ENCODE measurements at places on chromosomes 2 and 18. TPM values are rescaled to one million over a fixed set of nuclear protein-coding genes. Genes with fewer than 3 reads are reported as not detected.

DNA sequence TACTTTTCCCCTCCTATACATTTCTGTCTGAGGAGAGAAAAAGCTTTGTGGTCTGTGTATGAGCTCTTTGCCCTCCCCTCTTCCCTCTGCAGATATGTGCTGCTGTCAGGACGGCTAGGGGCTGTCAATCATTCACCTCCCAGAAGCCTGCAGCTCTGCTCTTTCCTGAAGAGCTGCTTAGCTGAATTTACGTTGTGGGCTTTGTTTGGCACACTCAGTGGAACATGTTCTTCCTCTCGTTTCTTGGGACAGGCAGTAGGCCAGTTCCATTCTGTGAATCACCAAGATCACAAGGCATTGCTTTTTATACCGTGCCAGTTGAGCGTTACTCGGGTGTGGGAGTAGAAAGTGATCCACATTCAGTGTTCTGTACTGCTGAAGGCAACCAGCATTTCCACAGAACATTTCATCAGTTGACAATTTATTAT lies 136.7 kb downstream of the LAMA3 start:
- H3K27ac ChIP-seq = no peak overlapping the region
- H3K4me3 ChIP-seq = no peak overlapping the region
- H3K4me1 ChIP-seq = no peaks in the 10 kb centered on the region
- DNase-seq = no peak
- no peaks in the 10 kb centered on the region for H3K36me3 ChIP-seq

GRCh38 chr2:239873656-239874635 lies 151.2 kb downstream of the NDUFA10 start:
- no peak for DNase-seq
- H3K27me3 ChIP-seq = no peaks in the 10 kb centered on the region
- no peak overlapping the region for H3K27ac ChIP-seq
- H3K4me3 ChIP-seq = no peak overlapping the region

DNA sequence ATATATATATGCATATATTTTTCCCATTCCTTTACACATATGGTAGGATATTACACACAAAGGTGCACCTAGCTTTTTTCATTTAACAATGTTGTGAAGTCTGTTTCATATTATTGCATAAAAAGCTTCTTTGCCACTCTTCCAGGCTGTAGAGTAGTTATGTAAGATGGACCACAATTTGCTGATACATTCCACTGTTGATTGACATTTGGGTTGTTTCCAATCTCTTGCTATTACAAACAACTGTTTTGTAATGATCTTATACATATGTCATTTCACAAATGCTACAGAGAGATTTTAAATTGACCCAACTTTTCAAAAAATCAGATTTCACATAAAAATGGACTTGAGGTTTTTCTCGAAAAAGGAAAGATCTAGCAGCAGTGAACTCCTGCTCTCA lies 301.4 kb downstream of the CDCA7 start:
- H3K4me1 ChIP-seq = no peaks in the 10 kb centered on the region
- H3K36me3 ChIP-seq = no peaks in the 10 kb centered on the region
- H3K27ac ChIP-seq = no peak overlapping the region

- H3K27ac ChIP-seq = no peak overlapping the region
- H3K4me1 ChIP-seq = no peaks in the 10 kb centered on the region
- DNase-seq = no peak
- H3K36me3 ChIP-seq = no peaks in the 10 kb centered on the region
Measured at GRCh38 chr2:117856415-117857210, 42.1 kb downstream of the DDX18 start.

DNA sequence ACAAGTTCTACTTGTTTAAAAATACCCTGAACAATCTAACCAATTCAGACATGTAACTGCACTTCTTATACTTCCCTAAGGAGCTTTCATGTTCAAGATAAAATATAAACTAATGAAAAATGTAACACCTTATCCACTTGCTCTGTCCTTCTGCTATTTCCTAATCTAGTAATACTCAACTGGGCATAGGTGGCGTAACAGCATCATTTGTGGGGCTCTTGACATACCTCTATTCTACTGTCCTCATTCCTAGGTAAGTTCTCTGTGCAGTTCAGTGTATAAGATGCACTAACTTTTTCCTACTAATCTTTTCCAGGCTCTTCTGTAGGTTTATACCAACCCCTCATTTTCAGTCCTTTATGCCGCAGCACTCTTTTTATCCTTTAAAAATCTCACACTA lies 36.7 kb downstream of the PRKD3 start:
- peak; percentile 20 for DNase-seq
- no peak overlapping the region for H3K4me3 ChIP-seq

- no peaks in the 10 kb centered on the region for H3K4me1 ChIP-seq
- no peaks in the 10 kb centered on the region for H3K27me3 ChIP-seq
- no peak overlapping the region for H3K4me3 ChIP-seq
- no peak overlapping the region for H3K27ac ChIP-seq
- no peaks in the 10 kb centered on the region for H3K36me3 ChIP-seq
- DNase-seq = no peak
Measured at GRCh38 chr2:19473350-19473749, 114.9 kb upstream of the OSR1 start.

GRCh38 chr18:47461977-47462376 lies 210.5 kb upstream of the SKOR2 start:
- DNase-seq = no peak
- no peaks in the 10 kb centered on the region for H3K36me3 ChIP-seq
- H3K27ac ChIP-seq = no peak overlapping the region
- H3K4me3 ChIP-seq = no peak overlapping the region
- no peaks in the 10 kb centered on the region for H3K4me1 ChIP-seq
- no peaks in the 10 kb centered on the region for H3K27me3 ChIP-seq

- no peak overlapping the region for H3K4me3 ChIP-seq
- H3K36me3 ChIP-seq = no peaks in the 10 kb centered on the region
- DNase-seq = no peak
- H3K27me3 ChIP-seq = no peaks in the 10 kb centered on the region
- H3K27ac ChIP-seq = no peak overlapping the region
- H3K4me1 ChIP-seq = no peaks in the 10 kb centered on the region
Measured at GRCh38 chr18:80105369-80106167, 3.5 kb upstream of the ADNP2 start.

- no peaks in the 10 kb centered on the region for H3K36me3 ChIP-seq
- H3K27me3 ChIP-seq = no peaks in the 10 kb centered on the region
- H3K4me1 ChIP-seq = no peaks in the 10 kb centered on the region
Measured at GRCh38 chr18:59672235-59672711, 24.9 kb downstream of the CCBE1 start.

GRCh38 chr18:6625481-6625880 lies 104.0 kb upstream of the ARHGAP28 start:
- H3K27me3 ChIP-seq = no peaks in the 10 kb centered on the region
- H3K4me1 ChIP-seq = no peaks in the 10 kb centered on the region
- no peaks in the 10 kb centered on the region for H3K36me3 ChIP-seq
- no peak overlapping the region for H3K4me3 ChIP-seq

- H3K36me3 ChIP-seq = no peaks in the 10 kb centered on the region
- DNase-seq = no peak
- H3K4me3 ChIP-seq = no peak overlapping the region
- peaks cover 16% of the 10 kb centered on the region for H3K4me1 ChIP-seq
Measured at GRCh38 chr2:43175876-43176275, 50.5 kb downstream of the ZFP36L2 start.

DNA sequence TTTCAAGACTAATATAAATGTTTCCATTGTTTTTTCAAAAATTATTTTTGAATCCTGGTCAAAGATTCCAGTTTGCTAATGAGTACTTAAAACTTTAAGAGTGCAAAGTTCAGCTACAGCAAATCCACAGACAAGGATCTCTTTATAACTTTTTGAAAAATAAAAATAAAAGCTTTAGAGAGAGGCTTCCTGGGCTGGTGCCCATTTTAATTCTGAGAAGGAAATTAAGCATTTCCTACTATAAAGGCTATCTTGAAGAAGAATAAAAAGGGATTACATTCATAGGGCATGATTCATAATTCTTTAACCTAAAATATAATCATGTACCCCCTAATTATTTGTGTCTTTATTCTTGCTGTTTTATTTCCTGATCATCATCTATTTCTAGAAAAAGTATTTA lies 38.2 kb downstream of the DNAJC10 start:
- no peak overlapping the region for H3K27ac ChIP-seq
- H3K4me1 ChIP-seq = no peaks in the 10 kb centered on the region
- H3K36me3 ChIP-seq = no peaks in the 10 kb centered on the region
- DNase-seq = no peak

The UGT1A10 gene
- polyA plus RNA-seq = 19.0 TPM

The CFAP65 gene
- 4.3 TPM for polyA plus RNA-seq
